Lower lobe of right lung (tissue), 2 donors: ENCODE measurements at places on chromosomes 6 and 20. TPM values are rescaled to one million over a fixed set of nuclear protein-coding genes. Genes with fewer than 3 reads are reported as not detected.

Gene SMLR1
- total RNA-seq: not detected

Gene RNF182
- total RNA-seq: 5.3 TPM

Gene NAA20
- 69.8 TPM for total RNA-seq

Gene TSBP1
- not detected for total RNA-seq

Gene EEF1A2
- 0.77 TPM for total RNA-seq

Gene DSE
- 59.7 TPM for total RNA-seq

- no peak for DNase-seq
These were observed 1.2 kb downstream of the ZFAND3 start for GRCh38 chr6:37820718-37821079.

DNA sequence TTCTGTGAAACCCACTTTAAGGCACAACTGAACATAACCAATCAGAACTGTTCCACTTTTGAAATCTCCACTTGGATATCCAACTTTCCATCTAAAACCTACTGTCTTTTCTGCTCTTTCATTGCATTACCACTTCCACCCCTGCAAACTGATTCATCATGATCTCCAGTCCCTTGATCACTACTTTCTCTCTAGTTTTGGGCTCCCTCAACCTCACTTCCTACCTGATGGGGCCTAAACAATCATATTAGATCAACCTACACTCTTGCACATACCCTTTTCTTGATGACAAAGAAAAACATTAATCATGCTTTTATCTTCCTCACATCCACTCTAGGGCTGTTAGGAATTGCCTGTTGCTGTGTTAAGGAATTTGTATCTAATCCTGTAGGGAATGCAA lies 137.6 kb downstream of the PDSS2 start:
- DNase-seq: no peak

- no peak for DNase-seq
These were observed 348.3 kb downstream of the ESR1 start for GRCh38 chr6:152155792-152156191.

DNA sequence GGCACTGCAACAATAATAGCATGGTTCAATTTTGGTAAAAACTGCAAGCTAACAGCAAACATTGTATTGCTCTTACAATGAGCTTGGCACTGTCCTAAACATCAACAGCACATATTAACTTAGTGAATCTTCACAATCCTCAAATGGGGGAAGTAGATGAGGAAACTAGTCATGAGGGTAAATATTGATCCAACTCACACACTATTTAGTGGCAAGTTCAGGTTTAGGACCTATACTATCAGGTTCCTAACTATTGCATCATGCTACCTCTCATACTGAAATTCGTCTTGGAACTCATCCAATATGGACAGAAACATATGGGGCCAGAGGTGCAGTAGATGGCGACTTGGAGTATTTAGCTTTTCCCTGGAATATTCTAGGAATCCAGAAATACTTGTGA lies 34.2 kb downstream of the FKBP1C start:
- no peak for DNase-seq

DNA sequence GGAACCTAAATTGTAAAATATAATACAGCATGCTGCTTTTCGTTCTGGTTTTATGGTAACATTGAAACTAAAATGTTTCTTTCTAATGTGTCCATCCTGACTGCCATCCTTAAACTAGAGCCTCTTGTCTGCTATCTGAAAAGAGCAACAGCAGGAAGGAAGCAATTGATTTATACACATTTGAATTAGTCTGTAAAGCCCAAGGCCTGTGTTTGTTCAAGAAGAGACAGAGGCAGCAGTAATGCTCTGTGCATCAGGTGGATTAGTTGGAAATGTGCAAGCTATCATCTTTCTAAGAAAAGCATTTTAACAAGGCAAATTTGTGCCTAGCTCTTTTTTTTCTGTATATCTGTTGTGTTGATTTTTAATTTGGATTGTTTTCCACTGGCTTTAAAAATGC lies 128.6 kb downstream of the SCAF8 start:
- DNase-seq: no peak

DNA sequence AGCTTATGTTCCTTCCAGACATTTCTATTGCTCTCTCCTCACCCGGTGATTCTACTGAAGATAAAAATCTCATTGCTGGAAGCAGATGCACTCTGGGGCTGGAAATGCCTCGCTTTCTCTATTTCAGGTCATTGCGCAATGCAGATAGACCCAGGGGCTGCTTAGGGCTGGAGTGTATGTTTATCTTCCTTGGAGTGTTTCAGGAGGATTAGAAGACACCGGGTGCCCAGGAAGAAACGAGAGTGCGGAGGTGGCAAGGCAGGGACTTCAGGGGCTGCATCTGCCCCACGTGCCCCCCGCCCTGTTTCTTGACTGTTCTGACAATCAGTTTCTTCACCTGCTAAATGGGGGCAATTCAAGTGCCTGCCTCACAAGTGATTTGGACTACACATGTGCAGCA lies 45.6 kb upstream of the IYD start:
- no peak for DNase-seq

GRCh38 chr6:42210551-42210950 lies 7.1 kb downstream of the MRPS10 start:
- DNase-seq: no peak

GRCh38 chr6:3053231-3053508 lies 15.1 kb upstream of the RIPK1 start:
- no peak for DNase-seq

DNA sequence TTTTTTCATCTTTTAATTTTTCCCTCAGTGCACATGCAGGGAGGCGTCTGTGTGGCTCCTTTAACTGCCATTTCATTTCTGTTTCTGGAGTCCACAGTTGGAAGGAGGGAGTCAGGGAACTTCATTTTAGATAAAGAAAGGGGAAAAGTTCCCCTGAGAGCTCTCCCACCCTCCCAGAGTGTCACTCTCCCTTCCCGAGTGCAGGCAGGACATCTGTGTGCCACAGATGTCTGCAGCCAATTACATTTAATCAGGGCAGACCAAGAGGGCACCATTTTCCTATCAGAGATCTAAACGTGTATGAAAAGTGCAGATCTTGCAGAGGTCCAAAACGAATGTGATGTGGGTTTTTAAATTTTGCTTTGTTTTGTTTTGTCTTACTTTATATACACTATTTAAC lies 96.6 kb downstream of the PXDC1 start:
- no peak for DNase-seq

DNA sequence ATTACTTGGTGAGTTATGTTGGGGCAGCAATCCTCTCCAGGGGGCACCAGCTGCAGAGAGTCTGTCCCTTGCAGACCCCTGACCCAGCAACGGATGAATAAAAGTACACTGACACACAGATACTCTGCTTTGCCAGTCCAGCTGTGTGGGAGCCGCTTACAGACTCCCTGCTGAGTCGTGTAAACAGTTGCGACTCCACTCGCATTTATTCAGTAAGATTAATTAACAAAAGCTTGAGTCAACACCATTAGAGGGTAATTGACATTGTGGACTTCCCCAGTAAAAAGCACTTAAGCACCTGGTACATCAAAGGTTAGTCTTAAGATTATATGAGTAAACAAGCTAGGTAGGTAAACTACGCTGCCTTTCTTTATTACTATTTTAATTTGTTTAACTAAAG lies 92.0 kb upstream of the TMEM181 start:
- DNase-seq: no peak

GRCh38 chr20:14612391-14612790 lies 275.0 kb upstream of the FLRT3 start:
- DNase-seq: no peak

GRCh38 chr20:57514273-57514751 lies 10.6 kb downstream of the CTCFL start:
- peak; percentile 65 for DNase-seq

- DNase-seq: no peak
These were observed 809.5 kb upstream of the FLRT3 start for GRCh38 chr20:15146948-15147347.

GRCh38 chr20:1912053-1912452 lies 16.8 kb downstream of the SIRPA start:
- no peak for DNase-seq

- no peak for DNase-seq
These were observed 326.2 kb downstream of the CD83 start for GRCh38 chr6:14443629-14444268.

DNA sequence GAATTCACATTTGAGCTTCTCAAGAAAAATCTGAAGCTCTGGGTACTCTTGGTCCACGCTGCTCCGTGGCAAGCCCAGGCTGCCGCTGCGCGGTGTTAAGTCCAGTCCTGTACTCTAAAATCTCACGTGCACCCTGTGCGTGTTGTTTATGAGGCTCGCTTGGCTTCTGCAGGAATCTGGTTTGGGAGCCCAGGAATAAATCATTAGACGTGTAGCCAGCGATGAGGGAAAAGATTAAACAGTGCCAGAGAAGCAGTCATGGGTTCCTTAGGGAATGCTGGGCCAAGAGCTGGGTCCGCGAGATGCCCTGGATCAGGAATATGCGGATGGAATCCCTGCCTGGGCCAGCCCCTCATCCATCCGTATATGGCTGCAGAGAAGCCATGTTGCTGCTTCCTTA lies 87.3 kb downstream of the KCNB1 start:
- no peak for DNase-seq

DNA sequence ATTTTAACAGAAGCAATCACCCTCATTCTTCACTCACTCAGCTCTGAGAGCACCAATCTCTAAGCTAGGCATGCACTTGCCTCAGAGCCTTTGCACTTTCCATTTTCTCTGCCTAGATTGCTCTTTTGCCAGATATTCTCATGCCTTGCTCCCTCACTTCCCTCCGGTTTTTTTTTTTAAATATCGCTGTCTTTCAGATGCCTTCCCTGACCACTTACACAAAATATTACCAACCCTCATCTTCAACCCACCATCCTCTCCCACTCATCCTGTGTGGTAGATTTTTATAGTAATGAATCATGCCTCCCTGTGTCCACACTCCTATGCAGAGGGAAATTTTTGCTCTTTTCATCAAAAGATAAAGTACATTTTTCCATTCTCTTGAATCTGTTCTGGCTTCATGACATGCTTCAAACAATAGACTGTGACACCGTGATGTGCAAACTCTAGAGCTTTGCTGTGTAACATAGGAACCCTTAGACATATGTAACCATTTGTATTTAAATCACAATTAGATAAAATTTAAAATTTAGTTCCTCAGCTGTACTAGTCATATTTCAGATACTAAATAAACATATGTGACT lies 437.1 kb downstream of the UTRN start:
- no peak for DNase-seq

GRCh38 chr6:131368198-131368911 lies 204.7 kb upstream of the ARG1 start:
- DNase-seq: peak; percentile 61

DNA sequence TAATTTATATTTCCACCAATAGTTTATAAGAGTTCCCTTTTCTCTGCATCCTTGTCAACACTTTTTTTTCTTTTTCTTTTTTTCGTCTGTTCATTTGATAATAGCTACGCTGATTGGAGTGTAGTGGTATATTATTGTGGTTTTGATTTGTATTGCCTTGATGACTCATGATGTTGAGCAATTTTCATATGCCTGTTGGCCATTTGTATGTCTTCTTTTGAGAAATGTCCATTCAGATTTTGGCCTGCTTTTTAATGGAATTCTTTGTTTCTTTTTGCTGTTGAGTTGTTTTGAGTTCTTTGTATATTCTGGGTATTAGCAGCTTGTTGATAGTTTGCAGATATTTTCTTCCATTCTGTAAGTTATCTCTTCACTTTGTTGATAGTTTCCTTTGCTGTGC lies 773.4 kb downstream of the KIF16B start:
- no peak for DNase-seq

DNA sequence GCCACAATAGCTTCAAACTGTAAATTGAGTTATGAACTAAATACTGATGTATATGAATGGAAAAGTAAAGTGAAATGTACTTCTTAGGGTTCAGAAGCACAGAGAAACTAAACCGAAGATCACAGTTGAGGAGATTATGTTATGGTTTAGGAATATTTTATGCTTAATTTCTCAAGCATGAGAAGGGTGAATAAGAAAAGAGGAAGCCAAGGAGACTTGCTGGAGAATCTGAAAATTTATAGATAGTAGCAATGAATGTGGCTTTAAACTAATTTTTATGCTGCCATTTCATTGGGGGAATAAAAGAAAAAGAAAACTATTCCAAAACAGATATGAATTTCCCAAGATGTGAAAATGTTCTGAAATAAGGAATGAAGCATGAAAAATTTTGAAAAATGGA lies 5.6 kb downstream of the ANKS1A start:
- no peak for DNase-seq

DNA sequence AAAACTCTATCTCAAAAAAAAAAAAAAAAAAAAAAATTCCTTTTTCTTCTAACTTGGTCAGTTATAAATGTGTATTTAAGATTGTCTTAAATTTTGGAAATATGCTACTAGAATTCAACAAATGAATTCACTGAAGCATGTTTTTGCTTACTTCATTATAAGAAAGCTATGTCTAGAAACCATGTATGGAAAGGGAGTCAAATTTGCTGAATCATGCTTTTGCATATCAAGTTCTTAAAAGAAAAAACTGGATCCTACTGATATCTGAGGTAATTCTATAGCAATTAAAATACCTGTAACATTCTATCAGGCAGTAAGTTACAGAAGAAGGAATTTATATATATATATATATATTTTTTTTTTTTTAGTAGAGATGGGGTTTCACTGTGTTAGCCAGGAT lies 27.7 kb downstream of the AKIRIN2 start:
- DNase-seq: no peak

GRCh38 chr6:129402244-129402643 lies 307.7 kb downstream of the ARHGAP18 start:
- no peak for DNase-seq

- no peak for DNase-seq
These were observed 2695.0 kb upstream of the DEFB115 start for GRCh38 chr20:28562510-28562898.

- DNase-seq: no peak
These were observed 495.1 kb upstream of the CHD6 start for GRCh38 chr20:42113236-42113635.
